Vagina (tissue), 2 donors: ENCODE measurements at places on chromosomes 16 and 17.

- no peak for DNase-seq
These were observed 52.8 kb downstream of the USP10 start for GRCh38 chr16:84752600-84752999.

- no peak for DNase-seq
These were observed 4.7 kb downstream of the CDIPT start for GRCh38 chr16:29858149-29858849.

- no peak for DNase-seq
These were observed at the start of gene SDR42E2 for GRCh38 chr16:22161999-22162655. Gene SDR42E2 (plus strand): TSS chr16:22162506. CDS start chr16:22165583, 3,077 bp downstream.

DNA sequence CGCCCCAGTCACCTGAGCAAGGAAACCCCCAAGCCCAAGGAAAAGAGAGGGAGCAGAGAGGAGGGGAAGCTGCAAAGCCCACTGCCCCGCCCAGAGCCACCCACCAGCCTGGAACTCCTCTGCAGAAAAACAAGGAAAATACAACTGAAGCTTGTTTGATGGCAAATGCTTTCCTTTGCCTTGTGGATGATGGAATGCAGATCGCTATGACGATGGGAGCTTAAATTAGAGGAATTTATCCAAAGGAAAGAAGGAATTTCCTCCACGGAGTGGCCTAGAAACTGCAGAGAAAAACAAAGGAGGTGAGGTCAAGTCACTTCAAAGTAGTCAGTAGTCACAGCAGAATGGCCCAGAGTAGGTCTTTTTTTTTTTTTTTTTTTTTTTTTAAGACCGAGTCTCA lies 31.5 kb upstream of the ASGR2 start:
- DNase-seq, result no peak

DNA sequence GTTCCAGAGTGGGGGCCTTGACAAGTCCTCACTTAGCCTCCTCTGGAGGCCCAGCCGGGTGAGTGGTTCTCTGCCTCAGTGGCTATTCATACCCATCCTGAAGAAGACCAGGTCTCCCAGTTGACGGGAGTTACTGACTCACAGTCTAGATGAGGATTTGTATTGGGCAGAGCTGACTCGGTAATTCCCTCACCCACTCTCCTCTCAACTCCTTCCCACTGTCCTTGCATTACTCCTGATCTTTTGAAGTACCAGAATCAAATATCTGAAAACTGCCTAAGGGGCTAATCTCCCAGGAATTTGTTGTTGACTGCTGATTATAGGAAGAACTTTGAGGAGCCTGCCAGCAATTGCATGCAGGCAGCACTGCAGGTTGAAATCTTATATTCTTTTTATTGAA lies 14.2 kb downstream of the SAP30BP start:
- no peak for DNase-seq

DNA sequence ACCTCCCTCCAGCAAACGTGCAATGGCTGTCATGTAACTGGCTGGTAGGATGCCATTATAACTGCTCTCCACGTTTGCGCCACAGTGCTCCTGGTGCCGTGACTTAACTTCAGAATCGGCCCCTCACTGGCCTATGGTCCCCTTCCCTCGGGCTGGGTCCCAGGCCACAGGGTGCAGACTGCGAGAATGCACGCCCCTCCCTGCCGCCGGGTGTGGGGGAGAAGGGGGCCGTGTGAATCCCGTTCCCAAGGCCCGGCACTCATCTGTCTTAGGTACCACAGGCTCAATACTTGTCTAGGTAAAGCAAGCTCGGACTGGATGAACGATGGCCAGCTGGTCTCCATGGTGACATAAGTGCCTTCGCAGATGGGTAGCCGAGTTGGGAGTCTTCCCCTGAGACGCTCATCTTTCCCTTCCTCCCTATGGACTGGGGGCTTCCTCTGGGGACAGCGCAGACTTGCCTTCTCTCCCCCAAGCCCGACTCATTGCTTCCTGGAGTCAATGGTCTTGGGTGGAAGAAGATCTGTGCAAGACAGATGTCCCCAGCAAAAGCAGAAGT lies 37.8 kb downstream of the TIMM22 start:
- DNase-seq, result no peak

DNA sequence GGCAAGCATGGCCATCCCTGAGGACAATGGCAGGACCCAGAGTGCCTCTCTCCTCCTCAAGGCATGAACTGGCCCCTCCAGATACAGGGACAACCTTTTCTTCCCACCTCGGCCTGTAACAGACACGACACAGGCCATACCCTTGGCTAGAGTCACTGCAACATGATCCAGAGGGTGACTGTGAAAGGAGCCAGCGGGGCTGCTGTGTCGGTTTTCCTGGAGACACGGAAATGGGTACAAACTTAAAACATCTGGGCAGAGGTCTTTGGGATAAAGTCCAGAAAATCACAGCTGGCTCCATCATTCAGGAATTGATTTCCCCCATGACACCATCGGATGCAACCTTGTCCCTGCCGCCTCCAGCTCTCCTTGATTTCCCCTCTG lies 5.3 kb downstream of the CEP295NL start:
- DNase-seq, result no peak

DNA sequence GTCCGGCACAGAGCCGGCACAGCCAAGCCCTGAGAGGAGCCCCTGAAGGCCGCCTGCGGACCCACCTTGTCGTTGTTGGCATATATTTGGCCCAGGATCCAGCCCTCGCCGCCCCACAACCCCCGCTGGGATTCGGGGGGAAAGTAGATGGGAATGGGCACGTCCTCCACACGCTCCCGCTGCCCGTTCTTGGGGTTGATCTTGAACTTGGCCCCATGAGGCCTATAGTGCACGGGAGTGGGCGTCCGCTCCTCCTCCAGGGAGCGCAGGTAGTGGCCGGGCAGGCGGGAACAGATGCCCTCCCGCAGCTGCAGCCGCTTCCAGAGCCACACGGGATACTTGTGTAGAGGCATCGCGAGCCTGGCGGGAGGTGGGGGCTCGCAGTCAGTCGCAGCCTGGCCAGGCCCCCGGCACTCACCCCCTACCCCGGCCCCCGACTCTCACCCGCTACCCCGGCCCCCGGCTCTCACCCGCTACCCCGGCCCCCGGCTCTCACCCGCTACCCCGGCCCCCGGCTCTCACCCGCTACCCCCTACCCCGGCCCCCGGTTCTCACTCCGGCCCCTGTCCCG lies 387 bp downstream of the MRPL28 start:
- DNase-seq, result no peak

GRCh38 chr17:55731586-55732250 lies 9.1 kb upstream of the TMEM100 start:
- no peak for DNase-seq

DNA sequence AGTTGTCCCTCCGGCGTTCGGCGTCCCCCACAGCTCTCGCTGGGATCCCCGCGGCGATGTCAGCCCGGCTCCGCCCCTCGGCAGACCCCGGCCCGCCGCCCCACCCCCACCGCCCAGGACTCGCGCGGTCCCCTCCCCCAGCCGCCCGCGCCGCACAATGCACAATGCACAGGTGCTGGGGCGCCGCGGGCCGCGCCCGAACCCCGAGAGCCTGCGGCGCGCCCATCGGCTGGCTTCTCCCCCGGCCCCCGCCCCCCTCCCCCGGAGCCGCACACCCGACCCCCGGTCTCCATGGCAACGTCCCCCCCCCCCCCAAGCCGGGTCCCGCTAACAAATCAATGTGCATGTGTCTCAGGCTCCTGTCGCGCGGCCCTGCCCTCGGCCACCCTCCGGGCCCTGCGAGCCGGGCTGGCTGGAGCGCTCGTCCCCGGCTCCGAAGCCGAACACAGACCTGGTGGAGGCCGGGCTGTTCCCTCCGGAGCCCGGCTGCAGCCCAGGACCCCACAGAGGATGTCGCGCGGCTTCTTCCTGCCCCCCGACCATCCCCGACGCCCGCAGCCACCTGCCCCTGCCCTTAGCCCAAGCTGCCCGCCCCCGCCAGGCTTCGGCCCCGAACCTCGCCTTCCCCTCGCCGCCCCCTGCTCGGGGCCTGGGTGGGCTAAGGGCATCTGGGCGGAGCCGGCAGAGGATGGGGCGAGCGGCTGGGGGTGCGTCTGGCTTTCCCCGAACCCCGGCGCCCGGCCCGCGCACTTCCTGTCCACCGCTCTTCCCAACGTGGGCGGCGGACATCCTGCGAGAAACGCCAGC lies 818 bp upstream of the CBX8 start:
- no peak for DNase-seq

DNA sequence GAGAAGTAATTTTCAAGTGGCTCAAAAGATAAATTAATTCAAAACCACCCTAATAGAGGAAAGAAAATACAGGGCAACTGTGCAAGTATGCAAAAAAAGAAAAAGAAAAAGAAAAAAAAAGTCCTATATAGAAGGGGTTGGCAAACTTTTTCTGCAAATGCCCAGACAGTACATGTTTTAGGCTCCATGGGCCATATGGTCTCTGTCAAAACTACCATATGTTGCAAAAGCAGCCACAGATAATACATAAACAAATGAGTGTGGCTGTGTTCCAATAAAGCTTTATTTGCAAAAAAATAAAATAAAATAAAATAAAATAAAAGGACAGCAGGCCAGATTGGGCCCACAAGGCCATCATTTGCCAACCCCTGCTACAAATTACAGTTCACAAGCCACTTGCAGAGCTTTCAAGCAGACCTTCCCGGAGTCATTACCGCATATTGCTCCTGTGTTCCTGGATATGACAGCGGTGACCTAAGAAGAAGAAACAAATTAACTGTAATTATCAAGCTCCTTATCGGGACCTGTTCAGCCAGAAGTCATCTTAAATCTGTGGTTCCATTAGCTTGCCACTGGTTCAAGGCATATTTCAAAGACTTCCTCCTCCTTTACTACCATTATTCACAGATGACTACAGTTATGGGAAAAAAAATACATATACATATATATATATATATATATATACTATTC lies 15.9 kb downstream of the ZC3H7A start:
- no peak for DNase-seq

DNA sequence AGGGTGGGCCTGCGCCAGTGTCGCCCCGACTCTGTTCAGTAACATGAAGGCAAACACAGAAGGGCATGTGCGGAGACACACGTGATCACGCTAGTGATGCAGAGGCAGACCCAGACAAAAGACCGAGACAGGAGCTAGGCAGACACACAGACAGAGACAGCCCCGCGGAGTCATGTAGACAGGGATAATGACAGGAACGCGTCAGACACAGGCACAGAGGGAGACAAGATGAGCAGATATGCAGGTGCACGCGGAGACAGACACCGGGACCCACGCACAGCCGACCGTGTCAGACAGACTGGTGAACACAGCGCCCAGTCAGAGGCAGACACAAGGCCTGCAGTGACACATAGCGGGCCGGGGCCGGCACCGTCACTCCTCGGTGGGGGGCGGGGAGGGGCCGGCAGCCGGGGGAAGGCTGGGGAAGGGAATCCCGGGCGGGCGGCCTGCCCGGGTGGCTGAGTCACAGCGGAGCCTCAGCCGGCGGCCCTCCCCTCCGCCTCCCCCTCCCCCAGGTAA lies 7.4 kb downstream of the KDM6B start:
- DNase-seq, result no peak

DNA sequence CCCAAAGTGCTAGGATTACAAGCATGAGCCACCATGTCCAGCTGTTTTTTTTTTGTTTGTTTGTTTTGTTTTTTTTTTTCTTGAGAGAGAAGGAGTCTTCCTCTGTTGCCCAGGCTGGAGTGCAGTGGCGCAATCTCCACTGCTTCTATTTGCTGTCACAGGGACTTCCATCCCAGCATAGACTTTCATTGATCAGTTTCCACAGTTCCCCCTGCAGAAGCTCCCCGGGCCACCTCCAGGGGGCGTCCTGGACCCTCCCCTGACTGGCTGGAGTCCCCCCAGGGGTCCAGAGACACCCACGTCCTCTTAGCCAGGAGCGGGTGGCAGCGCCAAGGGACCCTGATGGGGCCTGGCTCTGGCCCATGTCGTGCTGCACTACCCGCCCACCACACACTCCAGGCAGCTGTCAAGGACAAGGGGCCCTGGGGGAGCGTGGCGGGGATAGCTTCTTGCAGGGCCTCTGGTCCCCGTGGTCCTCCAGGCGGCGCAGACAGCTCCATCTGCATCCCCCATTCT lies 3.1 kb upstream of the NPW start:
- no peak for DNase-seq

DNA sequence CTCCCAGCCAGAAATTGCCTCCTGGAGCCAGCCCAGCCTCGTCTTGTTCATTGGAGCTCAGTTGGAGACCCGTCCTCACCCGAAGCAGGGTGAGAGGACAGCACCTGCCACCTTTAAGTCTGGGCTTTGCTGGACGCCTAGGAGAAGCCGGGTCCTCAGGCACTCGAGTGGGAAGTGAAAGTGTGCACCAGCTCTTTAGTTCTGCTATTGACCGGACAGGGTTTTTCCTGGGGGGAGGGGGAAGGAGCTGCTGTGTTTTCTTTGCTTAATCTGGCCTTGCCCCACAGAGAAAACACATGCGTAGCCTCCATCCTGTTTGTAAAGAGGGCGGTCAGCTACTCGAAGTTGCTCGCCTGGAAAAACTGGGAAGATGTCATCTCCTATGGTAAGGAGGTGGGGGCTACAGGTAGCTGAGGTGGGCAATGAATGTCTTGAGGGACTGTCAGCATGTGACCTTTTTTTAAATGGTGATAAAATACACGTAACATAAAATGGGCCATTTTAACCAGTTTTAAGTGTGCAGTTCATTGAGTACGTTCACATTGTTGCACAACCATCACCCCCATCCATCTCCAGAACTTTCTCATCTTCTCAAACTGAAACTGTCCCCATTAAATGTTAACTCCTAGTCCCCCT lies 34.4 kb downstream of the CMIP start:
- DNase-seq, result no peak

DNA sequence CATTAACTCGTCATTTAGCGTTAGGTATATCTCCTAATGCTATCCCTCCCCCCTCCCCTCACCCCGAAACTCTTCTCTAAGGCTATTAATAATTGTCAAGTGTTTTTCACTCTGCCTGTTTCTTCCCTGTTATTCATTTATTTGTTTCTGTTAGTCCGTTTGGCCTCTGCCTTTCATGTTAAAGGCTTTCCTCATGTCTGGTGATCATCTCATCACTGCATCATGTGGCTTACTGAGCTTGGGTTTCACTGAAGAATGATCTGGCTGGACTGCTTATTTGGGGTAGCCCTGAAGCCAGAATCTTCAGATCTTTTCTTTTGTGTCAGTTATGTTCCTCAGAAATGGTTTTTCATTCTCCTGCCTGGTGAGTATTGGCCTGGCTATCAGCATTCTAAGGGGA lies 9.5 kb downstream of the UTP4 start:
- no peak for DNase-seq

DNA sequence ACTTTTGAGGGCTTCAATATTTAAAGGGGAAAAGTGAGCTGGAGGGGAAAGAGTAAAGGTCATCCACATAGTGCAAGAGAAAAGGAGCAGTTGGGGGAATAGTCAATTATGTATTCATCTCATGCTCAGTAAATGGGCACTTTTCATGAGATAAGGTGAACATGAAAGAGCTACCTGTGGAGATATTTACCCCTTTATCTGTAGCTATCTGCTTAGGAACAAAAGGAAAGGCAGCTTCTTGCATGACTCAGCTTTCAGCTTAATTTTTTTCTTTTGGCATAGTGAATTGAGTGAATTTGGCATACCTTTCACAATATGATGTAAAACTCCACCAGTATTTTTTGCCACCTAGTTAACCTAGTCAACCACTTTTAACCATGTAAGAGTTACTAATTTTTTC lies 26.4 kb downstream of the CPD start:
- DNase-seq, result no peak
